ENCODE measurements at places on chromosomes 16 and 17.
A peak's percentile ranks its signal among the peaks of the same experiment; 100 is the strongest.

- DNase-seq, result no peak
Observed at GRCh38 chr16:73063854-73064211, 15.9 kb upstream of the ZFHX3 start.

DNA sequence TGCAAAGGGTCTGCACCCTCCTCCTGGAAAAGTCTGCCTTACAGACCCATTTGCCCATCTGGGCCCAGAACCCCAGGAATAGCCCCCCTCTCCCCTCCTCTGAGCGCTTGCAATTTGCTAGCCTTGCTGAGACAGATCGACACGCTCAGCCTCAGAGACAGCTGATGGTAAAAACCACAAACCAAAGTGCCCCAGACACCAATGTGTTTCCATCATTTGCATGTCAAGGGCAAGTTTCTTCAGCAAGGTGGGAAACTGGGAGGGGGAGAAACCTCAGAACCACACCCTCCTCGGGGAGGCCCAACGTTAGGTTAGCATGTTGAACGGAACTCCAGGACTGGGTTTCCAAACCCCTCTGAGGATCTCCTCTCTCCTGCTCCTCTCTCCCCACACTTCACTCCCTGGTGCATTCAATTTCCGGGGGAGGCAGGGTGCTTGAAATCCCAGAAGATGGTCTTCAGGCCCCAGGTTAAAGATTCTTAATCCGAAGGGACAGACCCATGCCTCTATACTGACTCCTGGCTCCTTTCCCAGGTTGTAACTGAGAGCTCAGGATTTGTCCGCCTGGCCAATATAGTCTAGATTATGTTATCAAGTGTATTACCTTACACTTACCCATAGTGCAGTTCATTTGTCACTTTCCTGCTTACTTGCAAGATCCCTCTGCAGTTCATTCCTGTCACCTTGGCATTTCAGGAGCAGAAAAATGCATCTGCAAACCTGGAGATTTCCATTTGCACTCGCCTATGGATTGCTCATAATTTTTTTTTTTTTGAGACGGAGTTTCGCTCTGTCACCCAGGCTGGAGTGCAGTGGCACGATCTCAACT is 1.3 kb upstream of the CUEDC1 start:
- DNase-seq, result peak; percentile 87

DNA sequence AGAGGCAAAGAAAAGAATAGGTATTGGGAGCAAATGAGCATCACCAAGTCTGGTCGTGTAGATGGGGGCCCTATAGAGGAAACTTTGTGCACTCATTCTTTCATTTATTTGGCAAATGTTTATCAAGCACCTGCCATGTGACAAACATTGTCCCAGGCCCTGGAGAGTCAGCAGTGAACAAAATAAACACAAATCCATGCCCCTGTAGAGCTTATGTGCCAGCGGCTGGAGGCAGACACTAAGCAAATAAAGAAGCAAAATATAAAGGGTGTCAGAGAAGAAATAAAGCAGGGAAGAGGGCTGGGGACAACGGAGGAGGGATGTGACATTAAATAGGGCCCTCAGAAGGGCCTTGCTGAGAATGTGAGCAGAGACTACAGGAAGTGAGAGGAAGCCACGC is 45.5 kb downstream of the KATNIP start:
- no peak for DNase-seq

DNA sequence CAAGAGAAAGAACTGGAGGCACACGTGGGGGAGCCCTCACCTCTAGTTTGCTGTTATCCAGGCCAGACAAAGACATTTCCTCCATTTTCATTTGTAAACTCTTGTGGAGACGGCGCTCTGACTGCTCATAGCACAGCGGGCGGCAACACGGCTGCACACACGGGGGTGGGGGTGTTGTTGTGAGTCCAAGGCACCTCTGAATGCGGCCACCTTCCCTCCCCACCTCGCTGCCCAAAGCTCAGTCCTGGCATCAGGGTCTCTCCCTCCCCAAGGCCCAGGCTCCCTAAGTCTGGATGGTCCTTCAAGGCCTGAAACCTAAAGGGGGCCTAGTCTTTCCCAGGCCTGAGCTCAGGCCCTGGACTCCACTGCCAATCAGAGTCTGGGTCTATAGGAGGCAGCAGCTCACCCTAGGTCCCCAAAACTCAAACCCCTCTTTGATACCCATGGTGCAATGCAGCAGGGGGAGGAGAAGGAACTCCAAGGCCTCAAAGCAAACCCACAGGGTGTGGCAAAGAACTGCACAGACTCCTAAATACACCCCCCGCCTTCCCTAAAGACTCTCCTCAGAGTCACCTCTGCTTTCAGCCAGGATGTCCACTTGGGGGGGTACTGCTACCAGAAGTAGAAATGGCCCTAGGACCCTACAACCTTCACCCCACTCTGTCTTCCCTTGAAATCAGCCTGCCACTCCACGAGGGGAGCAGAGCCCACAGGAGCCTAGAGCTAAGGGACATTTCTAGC is 1.5 kb downstream of the ATXN7L3 start:
- peak; percentile 43 for DNase-seq

GRCh38 chr17:3681057-3681456 is 12.4 kb downstream of the EMC6 start:
- DNase-seq, result no peak

All from NCI-H524 (cell line).